ENCODE measurements at places on chromosomes 12 and 14.

DNA sequence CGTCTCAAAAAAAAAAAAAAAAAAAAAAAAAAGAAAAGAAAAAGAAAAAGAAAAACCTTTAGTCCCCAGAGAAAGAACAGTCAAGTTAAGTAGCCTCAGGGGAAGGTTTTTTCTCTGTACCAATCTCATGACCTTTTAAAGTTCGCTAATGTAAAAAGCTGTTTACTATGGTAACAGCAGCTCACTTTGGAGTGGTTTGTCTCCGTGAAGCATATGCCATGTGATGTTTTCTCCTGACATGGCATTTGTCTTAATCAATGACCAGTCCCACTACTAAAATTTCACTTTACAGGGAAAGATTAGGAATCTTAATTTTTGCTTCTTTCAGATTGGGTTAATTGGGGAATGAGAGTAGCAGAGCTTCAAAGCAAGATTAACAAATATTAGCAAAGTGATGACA, 4.3 kb downstream of the RNF212B start:
- H3K4me3 ChIP-seq, result no peak overlapping the region
- H3K27me3 ChIP-seq, result no peaks in the 10 kb centered on the region
- H3K4me1 ChIP-seq, result no peaks in the 10 kb centered on the region
- H3K36me3 ChIP-seq, result no peaks in the 10 kb centered on the region
- no peak for DNase-seq

- no peaks in the 10 kb centered on the region for H3K36me3 ChIP-seq
- no peak for DNase-seq
- H3K27me3 ChIP-seq, result no peaks in the 10 kb centered on the region
- H3K27ac ChIP-seq, result no peak overlapping the region
Measured at GRCh38 chr12:130081117-130081805, 81.0 kb upstream of the FZD10 start.

GRCh38 chr14:92914087-92914656, 8.8 kb upstream of the CHGA start:
- H3K4me1 ChIP-seq, result no peaks in the 10 kb centered on the region
- H3K4me3 ChIP-seq, result no peak overlapping the region
- H3K27me3 ChIP-seq, result no peaks in the 10 kb centered on the region
- H3K36me3 ChIP-seq, result no peaks in the 10 kb centered on the region

DNA sequence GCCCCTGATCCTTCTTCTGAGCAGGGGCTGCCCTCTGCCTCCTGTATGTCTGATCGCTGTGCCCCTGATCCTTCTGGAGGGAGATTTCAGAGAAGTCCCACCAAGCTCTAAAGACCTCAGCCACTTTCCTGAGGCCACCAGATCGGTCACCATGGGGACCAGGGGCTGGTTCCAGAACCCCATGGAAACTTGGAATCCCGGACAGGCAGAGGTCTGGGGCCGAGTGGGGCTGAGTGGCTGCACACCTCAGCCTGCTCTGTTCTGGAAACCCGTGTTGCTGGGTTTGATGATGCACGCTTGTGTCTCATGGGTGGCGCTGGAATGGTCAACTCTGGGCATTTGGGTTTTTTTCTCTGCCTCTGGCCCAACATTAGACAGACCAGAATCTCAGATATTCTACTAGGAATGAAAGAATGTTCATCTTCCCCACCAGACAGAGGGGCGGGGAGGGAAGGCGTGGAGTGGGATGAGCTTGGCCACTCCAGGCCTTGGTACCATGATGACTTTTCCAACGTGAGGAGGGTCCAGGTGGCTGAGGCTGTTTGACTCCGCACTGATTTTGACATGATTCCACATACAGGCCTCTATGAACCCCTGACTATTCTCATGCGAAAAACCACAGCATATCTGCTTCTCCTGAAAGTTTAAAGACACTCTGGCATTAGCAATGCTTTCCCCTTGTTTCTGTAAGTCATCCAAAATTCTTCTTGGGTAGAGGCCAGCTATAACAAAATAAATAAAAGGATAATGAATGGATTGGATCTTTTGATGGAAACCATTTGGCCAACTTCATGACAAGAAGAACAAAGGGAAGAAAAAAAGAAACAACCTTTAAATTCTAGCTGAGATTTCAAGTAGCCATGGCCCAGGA, 114.5 kb downstream of the ADGRD1 start:
- H3K4me3 ChIP-seq, result no peak overlapping the region
- DNase-seq, result no peak
- H3K36me3 ChIP-seq, result no peaks in the 10 kb centered on the region
- no peak overlapping the region for H3K27ac ChIP-seq

- H3K27me3 ChIP-seq, result no peaks in the 10 kb centered on the region
- DNase-seq, result no peak
- H3K4me1 ChIP-seq, result no peaks in the 10 kb centered on the region
- H3K36me3 ChIP-seq, result no peaks in the 10 kb centered on the region
- no peak overlapping the region for H3K27ac ChIP-seq
Measured at GRCh38 chr12:12930633-12931219, 21.2 kb downstream of the GPRC5D start.

GRCh38 chr12:89781946-89782550, 73.4 kb upstream of the ATP2B1 start:
- no peaks in the 10 kb centered on the region for H3K27me3 ChIP-seq
- H3K36me3 ChIP-seq, result no peaks in the 10 kb centered on the region
- H3K4me3 ChIP-seq, result no peak overlapping the region

All from H1 (cell line).